ENCODE measurements at places on chromosomes 1 and 21.
A peak's percentile ranks its signal among the peaks of the same experiment; 100 is the strongest.

DNA sequence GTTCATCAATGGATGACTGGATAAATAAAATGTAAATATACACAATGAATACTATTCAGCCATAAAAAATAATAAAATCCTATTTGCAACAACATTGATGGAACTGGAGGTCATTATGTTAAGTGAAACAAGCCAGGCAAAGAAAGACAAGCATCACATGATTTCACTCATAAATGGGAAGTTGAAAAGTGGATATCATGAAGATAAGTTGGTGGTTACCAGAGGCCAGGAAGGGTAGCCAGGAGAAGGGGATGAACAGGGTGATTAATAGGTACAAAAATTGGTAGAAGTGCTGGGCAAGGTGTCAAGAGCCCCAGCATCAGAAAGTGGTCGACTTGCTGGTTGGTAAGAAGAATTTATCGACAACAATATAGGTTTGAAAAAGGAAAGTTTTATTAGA is 1.3 kb upstream of the PARK7 start:
- no peak for DNase-seq
- H3K27ac ChIP-seq, result no peak overlapping the region
- H3K4me1 ChIP-seq, result no peaks in the 10 kb centered on the region
- no peak overlapping the region for H3K4me3 ChIP-seq
- no peaks in the 10 kb centered on the region for H3K27me3 ChIP-seq

DNA sequence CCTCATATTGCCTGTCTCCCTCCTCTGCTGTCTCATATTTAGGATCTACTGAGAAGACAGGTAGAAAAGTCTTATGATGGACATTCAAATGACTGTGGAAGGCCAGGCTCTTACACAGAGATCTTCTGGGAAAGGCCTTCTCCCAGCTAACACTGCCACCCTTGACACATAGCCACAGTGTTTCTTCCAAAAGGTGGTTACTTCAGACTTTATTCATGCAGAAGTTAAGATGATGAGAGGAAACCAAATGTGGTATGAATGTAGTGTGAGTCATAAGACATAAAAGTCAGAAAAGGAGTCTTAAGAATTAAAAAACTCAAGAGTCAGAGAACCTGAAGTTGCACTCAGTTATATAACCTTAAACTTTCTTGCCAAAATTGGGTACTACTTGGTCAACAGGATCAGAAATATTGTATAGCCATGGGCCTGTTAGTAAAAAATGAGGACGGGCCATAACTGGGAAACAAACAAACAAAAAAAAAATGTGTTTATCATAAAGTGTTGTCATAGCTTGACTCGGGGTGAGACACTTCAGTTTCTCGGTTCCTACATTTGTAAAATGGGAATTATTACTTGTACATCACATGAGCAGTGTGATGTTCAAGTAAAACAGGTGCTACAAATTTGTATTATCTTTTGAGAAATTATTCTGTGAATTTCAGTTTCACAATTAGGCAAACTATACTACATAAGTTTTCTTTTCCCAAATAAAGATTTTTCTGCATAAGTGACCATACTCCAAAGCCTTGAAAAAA is 1.2 kb upstream of the DENND1B start:
- no peak for DNase-seq
- H3K27me3 ChIP-seq, result no peaks in the 10 kb centered on the region

DNA sequence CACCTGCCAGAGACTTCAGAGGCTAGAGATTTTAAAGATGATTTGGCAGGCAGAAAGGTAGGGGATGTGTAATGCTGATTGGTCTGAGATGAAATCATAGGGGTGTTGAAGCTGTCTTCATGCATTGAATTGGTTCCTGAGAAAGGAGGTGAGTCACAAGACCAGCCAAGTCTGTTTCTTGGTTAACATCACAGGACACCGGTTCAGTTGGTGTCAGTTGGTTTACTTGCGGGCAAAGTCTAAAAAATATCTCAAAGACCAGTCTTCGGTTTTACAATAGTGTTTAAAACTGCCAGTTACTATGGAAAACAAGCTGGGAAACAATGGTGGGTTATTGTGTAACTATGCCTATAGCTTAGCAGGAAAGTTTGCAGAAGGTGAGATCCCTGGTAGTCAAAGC is 305.9 kb downstream of the BARHL2 start:
- no peaks in the 10 kb centered on the region for H3K27me3 ChIP-seq
- no peak overlapping the region for H3K27ac ChIP-seq
- DNase-seq, result no peak
- H3K4me1 ChIP-seq, result no peaks in the 10 kb centered on the region
- H3K4me3 ChIP-seq, result no peak overlapping the region

DNA sequence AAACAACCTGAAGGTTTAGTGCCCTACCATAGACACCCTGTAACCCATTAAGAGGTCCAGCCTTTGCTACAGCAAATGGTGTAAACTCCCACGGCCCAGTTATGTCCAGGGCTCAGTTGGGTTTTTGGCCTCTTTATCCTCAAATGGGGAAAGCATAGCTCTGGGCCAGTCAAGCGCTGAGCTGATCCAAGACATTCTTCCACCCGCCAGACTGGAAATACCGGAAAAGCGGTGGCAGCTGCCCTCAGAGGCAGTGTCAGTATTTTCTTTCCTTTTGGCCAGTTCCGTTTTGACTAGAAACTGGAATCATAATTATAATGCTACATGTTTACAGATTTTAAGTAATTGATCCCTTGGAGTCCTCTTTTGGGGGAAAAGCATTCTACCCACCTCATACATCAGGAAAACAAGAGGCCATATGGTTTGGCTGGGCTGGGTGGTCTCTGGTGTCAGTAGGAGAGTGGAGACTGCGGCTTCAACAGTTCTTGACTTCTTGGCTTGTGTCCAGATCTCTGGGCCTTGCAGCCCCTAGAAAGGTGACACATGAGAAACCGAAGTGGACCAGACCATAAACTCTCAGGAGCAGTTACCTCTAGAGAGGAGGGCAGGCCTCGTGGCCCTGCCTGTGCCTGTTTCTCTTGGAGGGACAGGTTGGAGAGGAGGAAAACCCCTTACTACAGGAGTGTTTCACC is 30.2 kb upstream of the CLDN14 start:
- no peak overlapping the region for H3K27ac ChIP-seq
- H3K4me1 ChIP-seq, result no peaks in the 10 kb centered on the region
- H3K36me3 ChIP-seq, result no peaks in the 10 kb centered on the region
- no peak for DNase-seq

GRCh38 chr1:193914871-193915270 is 728.5 kb upstream of the B3GALT2 start:
- no peak overlapping the region for H3K27ac ChIP-seq
- no peak overlapping the region for H3K4me3 ChIP-seq
- no peaks in the 10 kb centered on the region for H3K36me3 ChIP-seq
- no peak for DNase-seq
- no peaks in the 10 kb centered on the region for H3K4me1 ChIP-seq

- peaks cover 8% of the 10 kb centered on the region for H3K4me1 ChIP-seq
- DNase-seq, result no peak
- H3K4me3 ChIP-seq, result no peak overlapping the region
- H3K27me3 ChIP-seq, result no peaks in the 10 kb centered on the region
- no peak overlapping the region for H3K27ac ChIP-seq
- H3K36me3 ChIP-seq, result no peaks in the 10 kb centered on the region
Observed at GRCh38 chr1:172326136-172326535, 94.3 kb upstream of the C1orf105 start.

- DNase-seq, result no peak
- H3K27me3 ChIP-seq, result no peaks in the 10 kb centered on the region
- H3K36me3 ChIP-seq, result no peaks in the 10 kb centered on the region
Observed at GRCh38 chr1:102498929-102499328, 502.2 kb upstream of the OLFM3 start.

DNA sequence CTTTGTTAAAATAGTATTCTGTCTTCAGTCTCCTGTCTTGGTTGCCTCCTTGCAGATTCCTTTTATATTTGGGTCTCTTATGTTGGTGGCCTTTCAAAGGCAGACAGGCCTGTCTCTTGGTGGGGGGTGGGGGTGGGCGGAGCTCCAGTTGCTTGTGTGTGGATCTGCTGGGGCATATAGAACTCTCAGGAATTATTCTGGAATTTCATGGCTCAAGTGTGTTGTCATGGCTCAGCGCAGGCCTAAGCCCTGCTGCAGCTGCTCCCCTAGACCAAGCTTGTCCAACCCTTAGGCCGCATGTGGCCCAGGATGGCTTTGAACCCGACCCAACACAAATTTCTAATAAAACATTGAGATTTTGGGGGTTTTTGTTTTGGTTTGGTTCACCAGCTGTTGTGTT is 8.0 kb downstream of the C1orf35 start:
- DNase-seq, result no peak
- peaks cover 36% of the 10 kb centered on the region for H3K36me3 ChIP-seq
- no peaks in the 10 kb centered on the region for H3K4me1 ChIP-seq
- no peak overlapping the region for H3K4me3 ChIP-seq
- no peak overlapping the region for H3K27ac ChIP-seq

DNA sequence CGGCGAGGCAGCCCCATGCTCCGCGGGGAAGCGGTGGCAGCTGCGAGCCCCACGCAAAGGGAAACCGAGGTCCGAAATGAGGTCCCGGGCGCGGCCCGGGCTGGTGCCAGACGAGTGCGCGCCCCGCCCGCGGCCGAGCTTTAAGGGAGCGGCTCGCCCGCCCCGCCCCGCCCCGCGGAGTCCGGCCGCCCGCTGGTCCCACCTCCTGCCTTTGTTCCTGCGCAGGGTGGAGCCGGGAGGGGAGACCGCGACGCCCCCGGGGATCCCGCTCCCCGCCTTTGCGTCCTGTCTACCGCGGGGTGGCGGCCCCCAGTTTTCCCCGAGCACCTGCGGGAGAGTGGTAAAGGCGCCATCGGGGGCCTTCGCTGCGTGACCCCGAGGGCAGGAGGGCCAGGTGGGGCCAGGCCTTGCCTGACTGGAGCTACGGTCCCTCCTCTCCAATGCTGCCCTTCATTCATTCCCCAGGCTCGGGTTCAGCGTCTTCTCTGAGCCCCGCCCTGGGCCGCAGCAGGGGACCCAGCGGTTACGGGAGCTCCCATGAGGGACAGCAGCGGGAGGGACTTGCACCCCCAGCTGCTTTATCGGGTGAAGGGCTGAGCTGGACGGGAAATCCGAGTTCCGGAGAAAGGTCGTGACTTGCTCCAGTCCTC is at the start of gene HES2:
TSS of gene HES2 (minus strand) at position 116 of the 650 bp plus-strand sequence. CDS start at position 17, 99 bp downstream.
- peak within 1 kb of the TSS; percentile 47 for H3K4me3 ChIP-seq
- H3K36me3 ChIP-seq, result no peaks in the 10 kb centered on the region
- peaks cover 53% of the 10 kb centered on the region for H3K27me3 ChIP-seq
- no peak for DNase-seq
- H3K27ac ChIP-seq, result no peak within 1 kb of the TSS
- no peaks in the 10 kb centered on the region for H3K4me1 ChIP-seq

GRCh38 chr1:204376919-204377799 is 17.4 kb upstream of the PLEKHA6 start:
- no peak overlapping the region for H3K27ac ChIP-seq
- H3K4me3 ChIP-seq, result peak overlapping the region; percentile 36
- DNase-seq, result no peak

DNA sequence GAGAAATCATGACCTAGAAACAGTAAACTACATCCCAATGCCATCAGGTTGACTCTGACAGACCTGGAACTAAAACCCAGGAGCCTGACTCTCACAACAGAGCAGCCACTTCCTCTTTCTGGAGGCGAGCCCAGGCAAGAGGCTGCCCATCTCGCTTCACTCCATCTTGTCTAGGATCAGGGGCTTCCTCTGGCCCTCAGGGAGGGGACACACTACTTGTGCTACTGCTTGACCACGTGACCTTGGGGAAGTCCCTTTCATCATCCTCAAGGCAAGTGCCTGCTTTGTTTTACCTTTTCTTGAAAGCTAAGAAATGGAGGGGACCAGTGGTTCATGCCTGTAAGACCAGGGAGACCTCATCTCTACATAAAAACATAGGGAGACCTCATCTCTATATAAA is 2.6 kb upstream of the TENT5B start:
- no peaks in the 10 kb centered on the region for H3K4me1 ChIP-seq
- no peaks in the 10 kb centered on the region for H3K27me3 ChIP-seq
- H3K4me3 ChIP-seq, result no peak overlapping the region

DNA sequence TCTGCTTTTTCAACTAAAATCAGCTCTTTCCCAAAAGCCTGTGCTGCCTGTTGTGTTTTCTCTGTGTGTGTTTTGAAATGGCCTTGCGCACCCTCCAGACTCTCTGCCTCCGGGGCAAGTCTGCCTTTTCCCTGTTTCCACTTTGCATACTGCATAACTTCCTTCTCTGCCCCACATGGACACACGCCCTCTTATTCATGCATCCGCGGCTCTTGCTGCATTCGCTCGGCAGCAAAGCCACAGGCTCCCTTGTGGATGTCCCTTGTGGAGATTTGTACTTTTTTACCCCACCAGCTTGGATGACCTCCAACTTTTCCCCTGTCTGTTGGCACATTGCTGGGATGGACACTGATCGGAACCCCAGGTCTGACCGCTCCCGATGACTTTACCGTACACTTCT is 147.6 kb downstream of the ADSS2 start:
- no peak for DNase-seq
- H3K27me3 ChIP-seq, result no peaks in the 10 kb centered on the region
- no peaks in the 10 kb centered on the region for H3K36me3 ChIP-seq
- no peak overlapping the region for H3K4me3 ChIP-seq
- H3K4me1 ChIP-seq, result no peaks in the 10 kb centered on the region
- no peak overlapping the region for H3K27ac ChIP-seq

- no peak overlapping the region for H3K27ac ChIP-seq
- H3K4me1 ChIP-seq, result peaks cover 56% of the 10 kb centered on the region
- H3K27me3 ChIP-seq, result no peaks in the 10 kb centered on the region
- DNase-seq, result no peak
- no peaks in the 10 kb centered on the region for H3K36me3 ChIP-seq
Observed at GRCh38 chr1:10771789-10772188, 24.7 kb downstream of the CASZ1 start.

- H3K27me3 ChIP-seq, result no peaks in the 10 kb centered on the region
- H3K27ac ChIP-seq, result no peak overlapping the region
- H3K36me3 ChIP-seq, result no peaks in the 10 kb centered on the region
- DNase-seq, result no peak
- H3K4me3 ChIP-seq, result no peak overlapping the region
Observed at GRCh38 chr1:68528243-68528642, 31.4 kb upstream of the DEPDC1 start.

DNA sequence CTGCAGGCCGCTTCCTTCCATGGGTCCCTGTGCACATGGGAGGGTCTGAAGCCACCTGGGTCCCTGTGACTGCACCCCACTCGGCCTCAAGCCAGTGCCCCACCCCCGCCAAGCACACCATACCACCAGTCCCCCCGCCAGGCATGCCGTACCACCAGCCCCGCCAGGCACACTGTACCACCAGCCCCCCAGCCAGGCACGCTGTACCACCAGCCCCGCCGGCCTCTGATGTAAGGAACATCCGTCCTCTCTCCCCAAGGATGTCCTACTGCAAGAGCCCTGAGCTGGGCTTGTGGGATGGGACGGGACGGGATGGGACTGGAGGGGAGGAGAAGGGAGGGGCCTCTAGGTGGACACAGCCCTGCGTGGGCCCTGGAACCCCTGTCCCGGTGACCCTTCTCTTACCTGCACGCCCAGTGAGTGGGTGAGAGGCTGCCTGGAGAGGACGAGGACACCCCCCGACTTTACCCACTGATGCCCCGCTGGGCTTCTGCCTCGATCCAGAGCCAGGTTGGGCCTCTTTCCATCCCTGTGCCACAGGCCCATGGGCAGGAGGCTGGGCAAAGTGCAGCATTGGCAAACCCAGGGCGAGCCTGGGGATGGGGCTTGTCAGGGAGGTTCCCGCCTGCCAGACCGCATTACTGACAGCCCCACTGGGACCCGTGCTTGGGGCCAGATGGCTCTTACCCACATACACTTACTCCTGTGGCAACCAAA is 40.8 kb upstream of the COL6A1 start:
- no peak overlapping the region for H3K27ac ChIP-seq
- H3K4me1 ChIP-seq, result no peaks in the 10 kb centered on the region
- H3K4me3 ChIP-seq, result no peak overlapping the region
- H3K36me3 ChIP-seq, result no peaks in the 10 kb centered on the region

GRCh38 chr1:23528250-23528978 is 2.6 kb downstream of the E2F2 start:
- no peak overlapping the region for H3K4me3 ChIP-seq
- DNase-seq, result peak; percentile 87
- H3K27ac ChIP-seq, result no peak overlapping the region
- no peaks in the 10 kb centered on the region for H3K36me3 ChIP-seq

Measured in right atrium auricular region (tissue), 2 donors.